CD4-positive, CD25-positive, alpha-beta regulatory T cell (primary cell): ENCODE measurements at places on chromosomes 5 and 9.

GRCh38 chr5:2207109-2207399 lies 324.3 kb upstream of the IRX4 start:
- DNase-seq: no peak

GRCh38 chr5:147805030-147805454 lies 22.5 kb upstream of the JAKMIP2 start:
- no peak for DNase-seq

DNA sequence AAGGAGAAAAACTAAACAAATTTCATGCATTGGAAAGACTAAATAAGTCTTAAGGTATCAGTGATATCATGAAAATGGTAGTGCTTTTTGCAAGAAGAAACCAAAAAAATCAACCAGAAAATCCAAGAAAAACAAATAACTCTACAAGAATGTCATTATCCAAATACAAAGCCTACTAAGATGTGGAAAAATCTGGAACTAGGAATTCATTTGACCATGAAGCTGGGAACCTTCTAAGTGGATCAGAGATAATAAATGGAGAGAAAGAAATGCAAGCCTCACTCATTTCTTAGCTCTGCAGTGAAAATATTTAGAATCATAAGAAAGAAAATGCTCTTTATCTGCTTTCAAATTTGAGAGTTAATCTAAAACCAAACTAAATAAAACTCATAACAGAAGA lies 51.3 kb downstream of the RASEF start:
- no peak for DNase-seq

GRCh38 chr5:62608529-62609511 lies 30.2 kb downstream of the LRRC70 start:
- no peak for DNase-seq

DNA sequence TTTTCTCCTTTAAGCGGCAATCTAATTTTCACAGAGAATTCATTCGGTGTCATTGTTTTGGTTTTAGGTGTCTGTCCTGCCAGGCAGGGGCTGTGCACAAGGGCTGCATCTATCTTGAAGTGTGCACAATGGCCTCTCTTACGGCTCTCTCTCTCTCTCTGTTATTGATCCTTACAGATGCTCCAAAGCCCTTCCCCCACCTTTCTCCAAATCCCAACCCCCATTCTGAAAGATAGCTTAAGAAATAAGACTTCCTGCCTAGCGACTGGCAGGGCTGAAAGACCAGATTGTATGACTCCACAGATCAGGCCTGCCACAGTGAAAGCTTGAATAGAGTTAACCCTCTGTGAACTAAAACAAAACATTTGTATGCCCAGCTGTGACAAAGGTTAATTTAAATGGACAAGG lies 86.5 kb upstream of the NR5A1 start:
- no peak for DNase-seq

DNA sequence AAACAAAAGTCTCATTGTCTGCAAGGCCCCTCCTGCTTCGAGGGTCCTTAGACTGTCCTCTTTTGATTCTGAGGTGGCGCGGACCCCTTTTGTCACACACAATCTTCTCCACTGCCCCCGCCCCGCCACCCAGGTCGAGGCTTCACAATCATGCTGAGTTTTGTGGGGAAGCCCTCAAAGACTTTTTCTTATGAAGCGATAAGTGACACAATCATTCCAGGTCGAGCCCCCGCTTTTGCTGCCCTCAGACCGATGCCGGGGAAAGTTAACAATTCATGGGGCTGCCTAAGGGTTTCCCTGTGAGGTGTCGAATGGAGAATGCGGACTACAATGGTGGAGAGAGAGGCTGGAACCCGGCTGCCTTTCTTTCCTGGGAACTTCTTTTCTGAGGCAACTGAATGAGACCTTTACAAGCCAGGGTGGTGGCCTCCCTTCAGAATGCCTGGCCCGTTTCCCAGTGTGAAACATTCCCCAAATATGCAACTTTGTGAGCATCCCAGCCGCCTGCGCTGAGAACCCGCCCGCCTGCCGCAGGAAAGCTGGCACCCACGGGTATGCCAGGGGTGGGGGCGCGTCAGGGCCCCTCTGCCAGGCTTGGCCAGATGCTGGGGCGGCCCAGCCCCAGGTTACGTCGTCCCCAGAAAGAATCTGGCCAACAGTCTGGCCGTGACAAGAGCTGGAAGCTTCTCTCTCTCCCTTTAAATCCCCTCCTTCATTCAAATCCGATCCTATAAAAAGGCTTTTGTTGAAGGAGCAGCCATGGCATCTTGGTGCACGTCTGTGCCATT lies 71.9 kb downstream of the MAP1B start:
- no peak for DNase-seq

DNA sequence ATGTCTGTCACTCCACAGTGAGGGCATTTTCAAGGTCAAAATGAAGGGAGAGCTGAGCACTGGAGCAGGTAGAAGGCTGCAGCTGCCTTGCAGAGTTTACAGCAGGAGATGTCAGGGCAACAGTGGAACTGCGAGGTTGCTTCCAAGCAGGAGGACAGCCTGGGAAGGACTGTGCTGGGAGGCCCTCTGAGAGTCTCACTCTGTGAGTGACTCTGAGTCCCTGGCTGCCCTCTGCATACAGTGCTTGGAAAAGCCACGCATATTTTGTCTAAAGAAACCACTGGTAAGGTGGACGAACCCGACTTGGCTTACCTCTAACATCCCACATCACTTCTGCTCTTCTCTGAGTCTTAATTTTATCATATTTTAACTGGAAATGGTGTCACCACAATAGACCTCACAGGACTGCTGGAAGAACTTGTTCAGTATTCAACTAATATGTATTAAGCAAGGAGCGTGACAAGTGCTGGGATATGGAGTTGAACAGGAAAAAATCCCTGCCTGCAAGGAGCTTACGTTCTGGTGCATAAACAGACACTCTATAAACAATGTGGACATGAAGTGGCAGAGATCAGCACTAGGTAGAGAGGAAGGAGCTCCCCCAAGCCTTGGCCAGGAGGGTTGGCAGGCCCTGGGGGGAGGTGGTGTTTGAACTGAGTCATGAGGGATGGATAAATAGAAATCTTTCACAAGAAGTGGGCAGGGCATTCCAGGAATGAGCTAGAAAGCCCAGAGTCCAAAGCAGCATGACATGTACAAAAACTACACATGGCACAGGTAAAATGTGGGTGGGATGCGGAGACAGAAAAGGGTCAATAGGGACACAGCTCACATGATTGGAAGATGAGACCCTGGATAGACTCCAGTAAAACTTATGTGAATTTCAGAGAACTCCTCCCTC lies 64.0 kb upstream of the FOXE1 start:
- DNase-seq: no peak
